Right ventricle myocardium inferior (tissue), 1 donor: ENCODE measurements at places on chromosomes 1 and 21. TPM values are rescaled to one million over a fixed set of nuclear protein-coding genes. Genes with fewer than 3 reads are reported as not detected.

FOXD2 gene
- 0.05 TPM for total RNA-seq

MPZ gene
- total RNA-seq: 4.4 TPM

CD160 gene
- not detected for total RNA-seq

EPHB2 gene
- 3.5 TPM for total RNA-seq

GSTM5 gene
- 2.8 TPM for total RNA-seq

GBP7 gene
- not detected for total RNA-seq

S100A7A gene
- not detected for total RNA-seq

DIO1 gene
- total RNA-seq: not detected

COL6A2 gene
- total RNA-seq: 254 TPM

C1orf56 gene
- total RNA-seq: 6.6 TPM

KRTAP13-3 gene
- total RNA-seq: not detected

AXDND1 gene
- not detected for total RNA-seq

PADI2 gene
- total RNA-seq: 0.87 TPM

ANXA9 gene
- total RNA-seq: not detected

OLIG2 gene
- total RNA-seq: not detected

TYW3 gene
- 19.9 TPM for total RNA-seq

SPRR2E gene
- total RNA-seq: not detected

TMEM240 gene
- total RNA-seq: 6.9 TPM

S100A8 gene
- 79.9 TPM for total RNA-seq

CRNN gene
- not detected for total RNA-seq

CHAF1B gene
- 1.3 TPM for total RNA-seq

WDR64 gene
- total RNA-seq: not detected

PCP4L1 gene
- total RNA-seq: 0.60 TPM

PCAT6 gene
- total RNA-seq: 0.54 TPM

EFNA1 gene
- 43.9 TPM for total RNA-seq

LAPTM5 gene
- 31.5 TPM for total RNA-seq
